ENCODE measurements at places on chromosomes 7 and 10.

DNA sequence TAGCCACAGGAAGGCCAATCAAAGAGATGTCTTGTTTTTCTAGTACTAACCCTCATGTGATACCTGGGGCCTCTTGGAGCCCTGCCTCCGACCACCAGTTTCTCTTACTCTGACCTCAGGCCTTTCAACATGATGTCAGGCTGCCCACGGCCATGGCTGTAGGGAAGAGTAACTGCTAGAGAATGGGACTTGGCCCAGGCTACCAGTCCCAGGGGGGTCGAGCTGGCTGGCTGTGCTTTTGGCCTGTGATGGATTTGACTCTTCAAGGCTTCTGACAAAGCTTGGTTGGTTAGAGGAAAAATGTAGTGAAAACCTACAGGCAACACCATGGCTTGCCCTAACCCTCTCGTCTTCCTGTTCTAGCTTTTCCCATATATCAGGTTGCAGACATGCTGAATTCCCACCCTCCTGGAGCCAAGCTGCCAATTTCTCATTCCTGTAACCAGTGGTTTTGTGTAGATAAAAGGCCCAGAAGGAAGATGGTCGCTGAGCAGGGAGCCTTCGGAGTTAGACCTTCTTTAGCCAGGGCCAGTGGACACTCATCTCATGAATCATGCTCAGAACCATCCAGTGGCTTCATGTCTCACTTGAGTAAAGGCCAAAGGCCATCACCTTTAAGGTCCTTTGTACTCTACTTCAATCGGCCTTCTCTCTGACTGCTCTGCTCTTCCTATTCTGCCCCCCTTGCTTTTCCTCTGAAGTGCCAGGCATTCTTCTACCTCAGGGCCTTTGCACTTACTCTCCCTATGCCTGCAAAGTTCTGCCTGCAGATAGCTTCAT lies 19.7 kb downstream of the SUFU start:
- DNase-seq: peak; percentile 95

- peak; percentile 58 for DNase-seq
These were observed 123.7 kb downstream of the MPP7 start for GRCh38 chr10:28179006-28179742.

DNA sequence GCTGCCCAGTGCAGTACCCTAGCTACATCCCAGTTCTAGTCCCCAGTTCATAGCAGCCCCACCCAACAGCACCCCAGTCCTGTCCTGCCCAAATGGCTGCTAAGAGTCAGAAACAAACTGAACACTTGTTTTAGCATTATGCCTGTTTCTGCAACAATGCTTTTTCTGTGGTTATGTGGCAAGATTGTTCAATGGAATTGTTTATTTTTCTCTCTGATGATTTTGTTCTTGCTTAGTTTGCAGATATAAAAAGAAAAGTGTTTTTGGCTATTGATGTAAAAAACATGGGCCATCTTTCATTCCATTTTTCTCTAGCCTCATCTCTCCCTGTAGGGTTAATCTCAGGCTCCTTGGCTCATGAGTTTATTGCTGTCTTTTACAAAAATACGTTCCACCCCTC lies 42.5 kb downstream of the LRRC4 start:
- DNase-seq: no peak

GRCh38 chr10:6486309-6486708 lies 93.8 kb downstream of the PRKCQ start:
- DNase-seq: no peak

Measured in astrocyte of the cerebellum (primary cell).